Non-pigmented ciliary epithelial cell (primary cell): ENCODE measurements at places on chromosomes 2 and 18.

GRCh38 chr2:221455214-221455613 lies 116.9 kb downstream of the EPHA4 start:
- no peak for DNase-seq

GRCh38 chr2:37582481-37583220 lies 88.8 kb downstream of the CDC42EP3 start:
- DNase-seq = no peak

DNA sequence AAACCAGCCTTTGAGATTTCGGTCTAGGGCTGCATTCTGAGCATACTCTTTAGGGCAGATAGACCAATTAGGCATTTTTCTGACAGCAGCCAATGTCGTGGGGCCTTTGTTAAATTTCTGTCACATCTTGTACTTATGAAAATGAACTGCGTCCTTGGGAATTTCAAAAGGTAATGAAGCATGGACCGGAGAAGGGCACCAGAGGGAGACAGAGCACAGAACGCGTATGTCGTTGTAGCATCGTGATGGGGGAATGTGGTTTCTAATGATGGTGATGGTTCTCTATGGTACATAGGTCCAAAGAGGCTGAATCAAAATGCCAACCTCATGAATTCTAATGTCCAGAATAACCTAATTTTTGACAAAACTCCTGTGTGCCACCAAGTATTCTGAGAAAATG lies 483.9 kb upstream of the CRIM1 start:
- DNase-seq = no peak

GRCh38 chr18:35581898-35582641 lies 530 bp downstream of the GALNT1 start:
- DNase-seq = no peak

- no peak for DNase-seq
These were observed 141.9 kb downstream of the TTC32 start for GRCh38 chr2:19759880-19760279.

DNA sequence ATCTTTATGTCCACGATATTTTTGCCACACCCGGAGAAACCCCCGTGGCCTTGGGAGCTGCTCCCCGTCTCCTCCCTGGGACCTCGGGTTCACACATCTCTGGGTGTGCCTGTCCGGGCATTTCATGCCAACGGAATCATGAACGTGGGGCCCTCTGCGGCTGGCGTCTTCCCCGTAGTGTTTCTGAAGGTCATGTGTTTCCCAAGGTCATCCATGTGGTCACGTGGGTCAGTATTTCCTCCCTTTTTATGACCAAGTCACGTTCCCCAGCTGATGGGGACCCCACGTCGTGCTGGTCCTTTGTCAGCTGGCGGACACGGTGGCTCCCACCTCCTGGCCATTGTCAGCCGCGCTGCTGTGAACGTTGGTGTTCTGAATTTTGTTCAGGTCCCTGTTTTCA lies 135.7 kb downstream of the NFATC1 start:
- DNase-seq = no peak

- no peak for DNase-seq
These were observed 593 bp upstream of the SDC1 start for GRCh38 chr2:20225294-20226151.

GRCh38 chr2:224442071-224442967 lies 40.4 kb upstream of the FAM124B start:
- DNase-seq = no peak

GRCh38 chr18:79484661-79485621 lies 89.2 kb downstream of the NFATC1 start:
- peak; percentile 89 for DNase-seq

- no peak for DNase-seq
These were observed 29.3 kb downstream of the UPP2 start for GRCh38 chr2:158130832-158131473.

DNA sequence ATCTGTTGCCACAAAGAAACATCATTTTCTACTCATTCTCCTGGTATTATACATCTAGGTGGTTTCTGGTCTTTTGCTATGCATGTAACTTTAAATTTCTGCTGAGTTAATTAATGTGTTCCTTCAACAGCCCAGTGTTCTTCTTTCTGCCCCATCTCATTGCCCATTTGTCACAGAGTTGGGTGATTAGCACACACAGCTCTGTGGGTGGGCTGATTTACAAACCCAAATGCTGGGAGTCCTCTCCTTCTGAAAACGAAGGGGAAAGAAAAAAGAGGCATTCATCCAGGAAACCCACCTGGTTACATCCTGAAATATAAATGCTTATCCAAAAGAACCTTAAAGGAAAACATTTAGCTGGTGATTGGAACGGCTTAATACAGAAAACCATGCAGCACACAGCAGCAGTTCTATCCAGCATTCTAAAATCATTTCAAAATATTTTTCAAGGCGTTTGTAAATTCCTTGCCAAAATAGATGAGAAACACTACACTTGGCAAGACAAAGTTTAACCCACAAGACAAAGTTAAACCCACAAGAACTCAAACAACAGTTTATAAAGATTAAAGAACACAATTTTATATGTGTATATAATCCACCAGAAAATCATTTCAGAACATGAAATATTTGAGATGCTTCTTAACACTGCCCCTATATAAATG lies 177.9 kb downstream of the ANTXR1 start:
- DNase-seq = no peak

- no peak for DNase-seq
These were observed 155.1 kb upstream of the TANK start for GRCh38 chr2:161005170-161005569.

- DNase-seq = no peak
These were observed 1.5 kb downstream of the MFSD6 start for GRCh38 chr2:190409616-190410015.

- no peak for DNase-seq
These were observed 439.7 kb upstream of the SETBP1 start for GRCh38 chr18:44241020-44241419.

- DNase-seq = no peak
These were observed 173.7 kb downstream of the SP3 start for GRCh38 chr2:173791502-173791901.

- DNase-seq = no peak
These were observed 145.4 kb downstream of the LPIN1 start for GRCh38 chr2:11891671-11892440.

GRCh38 chr18:31302991-31303390 lies 15.0 kb upstream of the DSG1 start:
- no peak for DNase-seq

DNA sequence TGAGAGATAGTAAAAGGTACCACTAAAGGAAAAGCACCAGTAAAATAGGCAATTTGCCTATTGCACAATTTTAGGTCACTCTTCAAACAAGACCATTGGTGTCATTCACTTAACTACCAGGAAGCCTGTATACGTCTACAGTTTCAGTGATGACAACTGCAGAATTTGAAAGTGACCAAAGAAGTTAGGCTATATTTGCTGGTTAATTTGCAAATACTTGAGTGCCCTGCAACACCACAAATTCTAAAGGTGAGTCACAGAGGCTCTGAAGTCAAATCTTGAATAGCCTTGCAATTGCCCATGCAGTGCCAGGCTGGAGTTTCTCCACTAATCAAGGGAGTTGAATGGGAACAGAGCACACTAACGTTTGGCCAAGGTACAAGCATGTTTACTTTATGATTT lies 128.7 kb upstream of the CCDC68 start:
- DNase-seq = no peak

DNA sequence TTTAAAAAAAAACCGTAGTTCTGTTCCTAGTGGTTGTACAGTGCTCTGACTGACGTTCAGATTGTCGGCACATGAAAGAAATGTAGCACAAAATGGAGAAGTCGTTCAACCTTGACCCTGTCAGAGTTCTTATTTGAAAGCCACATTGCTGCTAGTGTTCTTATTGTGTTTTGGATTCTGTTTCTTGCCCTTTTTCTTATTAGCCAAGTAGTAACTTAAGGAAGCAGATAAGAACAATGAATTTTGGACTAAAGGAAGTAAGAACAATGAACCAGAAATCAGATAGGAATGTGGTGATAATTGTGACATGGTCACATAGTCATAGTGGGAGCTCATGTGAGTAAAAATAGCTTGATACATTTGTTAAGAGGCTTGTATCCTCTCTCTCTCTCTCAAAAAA lies 45.9 kb downstream of the RPIA start:
- DNase-seq = no peak

- DNase-seq = no peak
These were observed 159.8 kb upstream of the PIEZO2 start for GRCh38 chr18:11309172-11309571.

GRCh38 chr2:76965772-76966171 lies 556.4 kb downstream of the LRRTM4 start:
- no peak for DNase-seq

GRCh38 chr2:218003981-218004419 lies 1.2 kb upstream of the TNS1 start:
- DNase-seq = no peak

GRCh38 chr2:205679410-205680009 lies 2.8 kb upstream of the NRP2 start:
- no peak for DNase-seq

- DNase-seq = no peak
These were observed 198.1 kb upstream of the SH3BP4 start for GRCh38 chr2:234753701-234754100.

DNA sequence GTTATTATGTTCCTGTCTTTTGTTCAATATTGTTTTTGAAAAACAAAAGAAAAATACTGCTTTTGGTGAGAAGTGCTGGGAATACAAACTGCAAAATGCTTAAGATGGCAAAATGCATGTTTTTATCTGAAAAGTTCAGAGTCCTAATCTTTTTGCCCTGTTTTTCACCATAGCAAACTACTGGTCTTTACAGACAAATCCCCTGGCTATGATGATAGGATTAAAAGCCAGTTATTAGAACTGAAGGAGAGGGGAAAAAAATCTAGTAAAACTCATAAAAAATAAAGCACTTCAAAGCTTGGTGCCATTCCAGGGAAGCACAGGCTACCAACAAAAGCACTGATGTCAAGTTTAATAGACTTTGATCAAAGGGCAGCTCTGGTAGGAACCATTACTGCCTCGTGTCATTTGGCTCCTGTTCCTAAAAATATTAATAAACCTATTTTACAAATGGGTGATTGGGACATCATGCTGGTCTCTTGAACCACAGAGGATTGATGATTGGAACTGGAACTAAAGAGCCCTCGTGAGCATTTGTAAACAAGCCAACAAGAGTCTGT lies 194.7 kb downstream of the RAB3GAP1 start:
- DNase-seq = no peak

DNA sequence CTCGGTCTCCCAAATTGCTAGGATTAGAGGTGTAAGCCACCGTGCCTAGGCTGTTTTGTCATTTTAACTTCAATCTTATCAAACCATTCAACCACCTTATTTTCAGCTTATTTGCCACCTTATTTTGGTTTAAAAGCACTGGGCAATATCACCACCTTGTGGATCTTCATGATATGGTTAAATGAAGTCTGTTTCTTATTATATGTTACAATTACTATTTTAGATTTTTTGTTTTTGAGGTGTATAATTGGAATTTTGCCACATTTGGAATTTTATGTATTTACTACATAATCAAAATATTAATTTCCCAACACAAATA lies 43.8 kb upstream of the SCN9A start:
- peak; percentile 23 for DNase-seq

- no peak for DNase-seq
These were observed 652 bp downstream of the SH3YL1 start for GRCh38 chr2:263022-263738.

DNA sequence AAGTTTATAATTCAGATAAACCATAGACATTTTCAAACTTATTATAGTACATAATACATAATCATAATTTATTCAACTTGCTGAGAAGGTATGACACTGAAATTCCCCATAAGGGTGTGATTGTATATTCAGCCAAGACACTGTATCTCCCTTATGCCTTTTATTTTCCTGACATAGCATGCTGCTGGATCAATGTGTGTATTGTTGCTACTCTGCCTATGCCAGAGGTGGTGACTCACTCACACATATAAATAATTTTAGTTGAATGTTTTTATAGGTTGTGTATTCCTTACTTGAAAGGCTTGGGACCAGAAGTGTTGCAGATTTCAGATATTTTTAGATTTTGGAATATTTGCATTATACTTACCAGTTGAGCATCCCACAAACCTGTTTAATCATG lies 86.8 kb downstream of the VRK2 start:
- no peak for DNase-seq

DNA sequence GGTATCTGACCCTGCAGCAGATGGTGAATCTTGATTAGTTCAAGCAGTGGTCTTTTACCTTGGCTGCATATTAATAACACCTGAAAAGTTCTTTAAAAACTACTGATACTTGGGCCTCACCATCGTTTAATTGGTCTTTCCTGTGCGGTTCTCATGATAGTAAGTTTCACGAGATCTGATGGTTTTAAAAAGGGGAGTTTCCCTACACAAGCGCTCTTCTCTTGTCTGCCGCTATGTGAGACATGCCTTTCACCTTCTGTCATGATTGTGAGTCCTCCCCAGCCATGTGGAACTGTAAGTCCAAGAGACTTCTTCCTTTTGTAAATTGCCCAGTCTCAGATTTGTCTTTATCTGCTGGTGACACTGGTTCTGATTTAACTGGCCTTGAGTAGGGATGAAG lies 102.3 kb downstream of the LYPD1 start:
- no peak for DNase-seq

GRCh38 chr18:55477860-55478581 lies 110.0 kb downstream of the TCF4 start:
- no peak for DNase-seq

DNA sequence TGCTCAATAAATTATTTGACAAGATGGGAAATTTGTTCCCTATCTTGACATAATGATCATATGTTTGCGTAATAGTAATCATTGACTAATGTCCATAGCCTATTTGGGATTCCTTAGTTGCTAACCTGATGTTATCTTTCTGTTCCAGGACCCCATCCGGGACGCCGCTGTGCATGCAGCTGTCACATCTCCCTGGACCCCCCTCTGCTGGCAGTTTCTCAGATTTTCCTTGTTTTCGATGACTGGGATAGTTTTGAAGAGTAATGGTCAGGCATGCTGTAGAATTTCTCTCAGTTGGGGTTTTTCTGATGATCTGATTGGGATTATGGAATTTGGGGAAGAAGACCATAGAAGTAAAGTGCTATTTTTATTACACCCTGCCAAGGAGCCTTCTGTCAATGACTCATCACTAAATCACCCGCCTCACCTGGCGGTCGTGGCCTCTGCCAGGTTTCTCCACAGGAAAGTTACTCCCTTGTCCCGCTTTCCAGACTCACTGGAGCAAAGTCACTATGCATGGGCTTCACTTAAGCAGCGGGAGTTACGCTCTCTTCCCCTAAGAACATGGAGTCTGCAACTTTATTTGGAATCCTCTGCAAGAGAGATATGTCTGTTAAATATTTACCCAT lies 19.9 kb upstream of the TMEM18 start:
- no peak for DNase-seq

- DNase-seq = no peak
These were observed 96.6 kb downstream of the PIEZO2 start for GRCh38 chr18:11052800-11053199.

- no peak for DNase-seq
These were observed 23.4 kb downstream of the ZAP70 start for GRCh38 chr2:97736608-97737330.

GRCh38 chr2:68839260-68839833 lies 31.9 kb downstream of the BMP10 start:
- DNase-seq = no peak

DNA sequence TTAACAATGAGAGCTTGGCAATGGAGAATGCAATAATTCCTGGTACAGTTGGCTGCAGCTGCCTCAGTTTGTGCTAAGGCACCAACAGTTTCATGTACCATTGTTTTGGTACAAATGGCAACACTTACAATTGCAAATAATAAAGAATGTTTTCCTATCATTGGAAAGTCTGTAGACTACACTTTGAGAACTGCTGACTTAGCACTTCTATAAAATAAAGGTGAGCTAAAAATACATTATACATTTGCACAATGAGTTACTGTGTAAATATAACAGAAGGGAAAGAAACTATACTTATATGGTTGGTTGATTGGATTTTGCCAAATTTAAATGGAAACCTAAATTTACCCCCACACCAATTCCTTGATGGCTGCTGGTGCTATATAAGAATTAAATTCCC lies 44.9 kb upstream of the TWSG1 start:
- DNase-seq = no peak
